ENCODE measurements at places on chromosomes 5 and 9. TPM values are rescaled to one million over a fixed set of nuclear protein-coding genes. Genes with fewer than 3 reads are reported as not detected.

GRCh38 chr9:89312222-89312571 is 1.2 kb downstream of the CKS2 start:
- no peak for DNase-seq

Gene GPR151
- not detected for total RNA-seq

DNA sequence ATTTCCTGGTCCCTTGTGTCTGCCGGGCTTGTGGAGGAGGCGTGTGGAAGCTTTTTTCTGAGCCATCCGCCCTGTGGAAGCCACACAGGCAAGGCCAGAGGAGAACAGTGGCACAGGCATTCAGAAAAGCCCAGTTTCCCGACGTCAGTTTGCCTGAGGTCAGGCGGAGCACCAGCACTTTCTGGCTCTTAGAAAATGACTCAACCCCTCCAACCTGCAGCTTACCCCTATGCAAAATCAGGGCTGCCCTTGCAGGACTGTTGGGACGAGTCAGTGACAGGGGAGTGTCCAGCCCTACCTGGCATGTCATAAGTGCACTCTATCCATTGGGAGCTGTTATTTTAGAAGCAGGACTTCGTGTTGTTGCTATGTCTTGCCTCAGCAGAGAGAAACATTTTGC is 216.0 kb downstream of the NR3C1 start:
- DNase-seq = no peak

Gene CRB2
- 0.47 TPM for total RNA-seq

Gene ACOT12
- not detected for total RNA-seq

DNA sequence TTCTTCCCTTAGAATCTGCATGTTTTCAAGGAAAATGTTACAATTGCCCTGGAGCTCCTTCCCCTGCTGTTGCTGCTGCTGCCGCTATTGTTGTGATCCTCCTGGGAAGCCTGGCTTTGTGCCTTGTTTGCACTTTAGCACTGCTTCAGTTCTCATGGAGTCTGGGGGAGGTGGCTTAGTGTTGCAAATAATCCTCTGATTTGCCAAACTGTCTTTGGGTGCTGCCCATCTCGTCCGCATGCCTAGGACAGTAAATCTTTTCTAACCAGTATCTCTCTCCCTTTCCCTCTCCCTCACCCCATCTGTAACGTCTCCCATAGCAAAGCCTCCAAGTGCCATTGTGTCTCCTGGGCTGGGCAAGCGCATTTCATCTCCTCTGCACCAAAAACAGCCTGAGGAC is 30.3 kb downstream of the FAM240B start:
- no peak for DNase-seq

Gene CNTFR
- 1.5 TPM for total RNA-seq

DNA sequence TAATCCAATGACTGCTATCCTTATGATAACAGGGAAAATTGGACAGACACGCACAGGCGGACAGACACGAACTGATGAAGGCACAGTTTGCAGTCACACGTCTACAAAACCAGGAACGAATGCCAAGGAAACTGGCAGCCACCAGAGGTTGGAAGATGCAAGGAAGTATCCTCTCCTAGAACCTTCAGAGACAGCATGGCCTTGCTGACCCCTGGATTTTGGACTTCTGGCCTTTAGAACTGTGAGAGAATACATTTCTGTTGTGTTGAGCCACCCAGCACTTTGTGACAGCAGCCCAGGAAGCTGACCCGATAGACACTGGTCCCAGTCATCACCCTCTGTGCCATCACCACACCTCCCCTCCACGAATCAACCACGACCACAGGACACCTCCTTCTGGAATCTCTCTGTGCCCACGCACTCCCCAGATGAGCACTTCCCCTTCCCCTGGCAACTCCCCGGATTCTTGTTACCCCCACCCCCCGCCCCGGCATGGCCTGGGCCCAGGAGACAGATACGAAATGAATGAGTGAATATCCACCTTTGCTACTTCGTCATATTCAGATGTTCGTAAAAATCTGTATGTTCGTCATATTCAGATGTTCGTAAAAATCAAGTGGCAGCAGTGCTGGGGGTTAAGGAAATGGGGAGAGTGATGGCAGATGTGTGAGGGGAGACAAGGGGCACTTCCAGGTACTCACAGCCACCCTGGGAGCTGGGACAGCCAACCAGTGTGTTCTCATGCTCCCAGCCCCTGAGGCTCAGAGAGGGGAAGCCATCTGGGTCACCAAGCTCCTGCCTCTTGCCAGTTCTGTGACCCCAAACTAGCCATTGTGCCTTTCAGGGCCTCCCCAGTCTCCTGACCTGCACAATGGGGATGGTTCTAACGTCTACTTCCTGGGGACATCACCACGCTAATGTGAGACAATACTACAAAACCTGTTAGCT is 18.5 kb downstream of the GBGT1 start:
- no peak for DNase-seq

DNA sequence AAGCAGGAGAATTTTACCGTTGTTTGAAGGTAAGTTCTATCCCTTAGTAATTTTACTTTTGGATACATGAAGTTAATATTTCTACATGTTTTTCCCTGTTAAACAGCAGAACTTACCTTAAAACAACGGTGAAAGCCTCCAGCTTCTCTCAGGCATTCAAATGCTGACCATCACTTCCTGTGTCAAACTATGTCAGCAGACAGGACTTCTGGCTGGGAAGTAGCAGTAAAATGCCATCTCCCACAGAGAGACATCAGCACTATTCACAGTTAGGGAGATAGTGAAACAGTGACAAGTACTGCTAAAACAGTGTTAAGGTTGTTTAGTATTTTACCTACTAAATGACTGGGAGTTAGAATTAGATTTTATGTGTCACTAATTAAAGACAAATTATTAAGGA is 34.2 kb upstream of the GOLGA1 start:
- DNase-seq = no peak

DNA sequence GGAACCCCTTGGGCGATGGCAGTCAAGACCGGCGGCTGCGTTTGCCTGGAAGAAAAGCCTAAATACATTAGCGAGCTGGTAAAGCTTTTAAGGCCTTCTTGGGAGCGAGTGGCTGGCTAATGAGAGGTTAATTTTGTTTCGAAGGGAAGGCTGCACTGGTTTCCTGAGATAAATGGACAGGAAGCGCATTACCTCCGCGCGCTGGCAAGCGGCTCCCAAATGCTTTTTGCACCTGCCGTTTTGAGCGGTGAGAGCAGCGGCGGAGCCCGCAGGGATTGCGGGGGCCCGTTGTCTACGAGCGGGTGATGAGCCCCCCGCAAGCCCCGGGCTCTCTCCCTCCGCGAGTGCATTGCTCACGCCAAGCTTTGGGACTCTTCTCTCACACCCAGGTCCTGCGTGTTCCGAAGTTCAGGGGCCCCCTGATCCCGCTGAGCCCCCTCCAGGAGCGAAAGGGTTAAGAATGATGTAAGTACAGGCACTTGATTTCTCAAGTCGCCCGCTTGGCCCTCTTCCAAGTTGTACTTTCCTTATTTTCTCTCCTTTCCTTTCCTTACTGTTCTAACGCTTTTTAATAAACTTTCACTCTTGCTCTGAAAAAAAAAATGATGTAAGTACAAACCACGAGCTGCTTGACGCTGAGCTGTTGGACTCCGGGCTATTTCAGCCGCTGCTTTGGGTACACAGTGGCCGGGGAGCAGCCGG is 3.1 kb upstream of the RGMB start:
- DNase-seq = peak; percentile 61

- no peak for DNase-seq
These were observed 68.7 kb downstream of the PCDH1 start for GRCh38 chr5:141809380-141810096.

Gene PNPLA7
- 17.2 TPM for total RNA-seq

DNA sequence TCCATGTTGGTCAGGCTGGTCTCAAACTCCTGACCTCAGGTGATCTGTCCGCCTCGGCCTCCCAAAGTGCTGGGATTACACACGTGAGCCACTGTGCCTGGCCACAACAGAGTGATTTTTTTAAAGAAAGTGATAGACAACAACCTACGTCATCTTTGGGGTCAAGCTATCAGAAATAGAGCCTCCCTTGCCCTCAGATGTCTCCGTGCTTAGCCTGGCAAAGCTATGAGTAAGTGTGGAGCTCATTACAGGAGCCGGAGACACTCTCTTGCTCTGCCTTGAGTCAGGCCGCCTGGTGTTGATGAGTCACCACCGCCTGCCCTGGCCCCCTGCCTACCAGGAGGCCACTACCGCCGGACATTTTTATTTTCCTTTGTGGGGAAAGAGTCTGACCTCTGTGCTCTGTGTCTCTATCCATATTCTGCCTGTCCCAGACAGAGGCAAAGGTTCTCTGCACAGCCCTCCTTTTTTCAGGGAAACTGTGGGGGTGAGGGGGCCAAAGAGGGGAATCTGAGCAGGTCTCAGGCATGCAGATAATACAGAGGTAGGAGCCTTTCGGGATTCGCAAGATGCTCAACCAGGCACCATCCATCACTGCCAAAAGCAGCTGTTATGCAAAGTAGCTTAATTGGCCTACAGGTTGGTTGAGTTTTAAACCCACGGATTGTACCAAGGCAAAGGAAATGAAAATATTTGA is 123.7 kb upstream of the CPEB4 start:
- peak; percentile 60 for DNase-seq
